CD4-positive, alpha-beta memory T cell (primary cell): ENCODE measurements at places on chromosomes 16 and 17. TPM values are rescaled to one million over a fixed set of nuclear protein-coding genes. Genes with fewer than 3 reads are reported as not detected.

GRCh38 chr16:73735018-73735417 is 561.6 kb upstream of the PSMD7 start:
- no peaks in the 10 kb centered on the region for H3K27me3 ChIP-seq
- H3K4me3 ChIP-seq, result no peak overlapping the region
- H3K36me3 ChIP-seq, result no peaks in the 10 kb centered on the region

The SLC4A1 gene
- total RNA-seq, result not detected

DNA sequence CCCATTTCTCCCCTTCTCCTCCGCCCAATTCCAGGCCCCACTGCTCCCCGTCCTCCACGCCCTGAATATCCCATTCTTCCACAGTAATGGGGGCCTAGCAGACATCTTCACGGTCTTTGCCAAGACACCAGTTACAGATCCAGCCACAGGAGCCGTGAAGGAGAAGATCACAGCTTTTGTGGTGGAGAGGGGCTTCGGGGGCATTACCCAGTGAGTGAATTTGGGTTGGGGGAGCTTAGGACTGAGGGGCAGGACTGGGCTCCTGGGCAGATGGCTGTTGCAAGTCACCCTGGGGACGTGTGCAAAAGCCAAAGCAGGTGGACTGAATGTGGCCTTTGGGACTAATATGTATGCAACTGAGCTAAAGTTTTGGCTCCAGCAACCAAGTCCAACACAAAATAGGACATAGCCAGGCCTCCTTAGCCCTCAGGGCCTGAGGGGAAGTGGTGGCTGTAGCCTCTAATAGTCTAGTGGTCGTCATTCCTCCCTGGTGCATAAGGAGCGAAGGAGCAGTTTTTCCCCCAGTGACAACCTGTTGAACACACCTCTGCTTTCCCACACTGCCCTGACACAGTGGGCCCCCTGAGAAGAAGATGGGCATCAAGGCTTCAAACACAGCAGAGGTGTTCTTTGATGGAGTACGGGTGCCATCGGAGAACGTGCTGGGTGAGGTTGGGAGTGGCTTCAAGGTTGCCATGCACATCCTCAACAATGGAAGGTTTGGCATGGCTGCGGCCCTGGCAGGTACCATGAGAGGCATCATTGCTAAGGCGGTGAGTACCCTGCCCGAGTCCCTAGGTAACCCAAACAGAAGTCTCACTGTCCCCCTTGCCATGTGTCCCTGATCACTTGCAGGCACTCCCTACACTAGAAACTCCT is 2.6 kb downstream of the ACADVL start:
- H3K4me1 ChIP-seq, result peaks cover 34% of the 10 kb centered on the region
- no peak overlapping the region for H3K4me3 ChIP-seq
- peaks cover 34% of the 10 kb centered on the region for H3K36me3 ChIP-seq
- no peak overlapping the region for H3K27ac ChIP-seq
- peak; percentile 17 for DNase-seq

DNA sequence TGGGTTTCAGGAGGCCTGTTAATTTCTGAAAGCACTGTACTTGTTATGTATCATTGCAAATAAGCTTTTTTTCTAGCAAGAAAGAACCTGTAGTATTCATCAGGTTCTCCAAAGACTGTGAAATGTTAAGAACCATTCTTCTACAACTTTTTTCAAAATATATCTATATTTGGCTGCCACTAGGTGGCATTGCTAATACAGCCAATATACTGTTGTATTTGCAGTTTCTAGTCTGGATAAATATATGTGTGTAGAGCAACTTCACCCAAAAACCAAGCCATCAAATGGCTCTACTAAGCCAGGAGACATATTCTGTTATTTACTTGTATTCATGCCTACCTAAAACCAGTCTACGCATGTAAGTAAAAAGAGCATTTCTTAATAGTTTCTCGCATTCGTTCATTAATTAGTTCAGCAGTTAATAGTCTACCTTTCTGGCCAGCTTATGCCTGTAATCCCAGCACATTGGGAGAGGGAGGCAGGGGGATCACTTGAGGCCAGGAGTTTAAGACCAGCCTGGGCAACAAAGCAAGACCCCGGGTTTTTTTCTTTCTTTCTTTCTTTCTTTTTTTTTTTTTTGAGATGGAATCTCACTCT is 39.5 kb downstream of the VMP1 start:
- DNase-seq, result peak; percentile 38
- peaks cover 4% of the 10 kb centered on the region for H3K4me1 ChIP-seq
- no peak overlapping the region for H3K4me3 ChIP-seq
- H3K27me3 ChIP-seq, result no peaks in the 10 kb centered on the region
- H3K27ac ChIP-seq, result no peak overlapping the region
- H3K36me3 ChIP-seq, result no peaks in the 10 kb centered on the region
